Esophagus mucosa (tissue), 1 donor: ENCODE measurements at places on chromosomes 7 and 10. TPM values are rescaled to one million over a fixed set of nuclear protein-coding genes. Genes with fewer than 3 reads are reported as not detected.

GRCh38 chr10:102679596-102679995 lies 34.6 kb downstream of the ARL3 start:
- no peak for ATAC-seq

The WDFY4 gene
- 1.6 TPM for total RNA-seq

The PDE6C gene
- not detected for total RNA-seq

GRCh38 chr7:15566476-15566875 lies 4.7 kb upstream of the AGMO start:
- no peak for ATAC-seq

The ASAH2 gene
- total RNA-seq, result 3.1 TPM

The COG5 gene
- total RNA-seq, result 20.9 TPM

The CCDC172 gene
- total RNA-seq, result not detected

- ATAC-seq, result no peak
Observed at GRCh38 chr10:71072823-71073210, 139.6 kb upstream of the UNC5B start.

The ITGA8 gene
- 2.1 TPM for total RNA-seq

GRCh38 chr10:18340496-18341051 lies 200.3 kb downstream of the CACNB2 start:
- no peak for ATAC-seq

DNA sequence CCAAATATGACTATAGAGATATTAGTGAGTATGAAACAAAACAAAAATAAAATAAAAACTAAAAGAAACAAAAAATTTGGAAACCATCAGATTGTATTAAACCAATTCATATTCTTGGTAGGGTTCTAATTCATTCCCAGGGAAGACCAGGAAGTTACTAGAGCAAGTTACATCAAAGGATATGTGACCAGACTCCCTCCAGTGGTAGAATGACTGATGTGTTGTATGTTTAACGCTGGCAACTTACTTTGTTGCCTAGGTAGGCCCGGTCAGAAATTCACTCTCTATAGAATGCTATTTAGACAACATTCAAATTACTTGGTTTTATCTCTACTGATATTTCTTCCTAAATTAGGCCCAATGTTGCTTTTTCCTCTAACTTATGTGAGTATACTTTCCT lies 5.2 kb downstream of the PHYHIPL start:
- no peak for ATAC-seq

The HOXA3 gene
- 5.4 TPM for total RNA-seq

The DNAJC12 gene
- 0.16 TPM for total RNA-seq

- ATAC-seq, result no peak
Observed at GRCh38 chr7:75033064-75033463, 40.5 kb downstream of the RCC1L start.

- peak; percentile 84 for ATAC-seq
Observed at GRCh38 chr10:43396061-43396927, 12.7 kb downstream of the HNRNPF start.

GRCh38 chr7:39644170-39644569 lies 20.8 kb downstream of the RALA start:
- no peak for ATAC-seq

DNA sequence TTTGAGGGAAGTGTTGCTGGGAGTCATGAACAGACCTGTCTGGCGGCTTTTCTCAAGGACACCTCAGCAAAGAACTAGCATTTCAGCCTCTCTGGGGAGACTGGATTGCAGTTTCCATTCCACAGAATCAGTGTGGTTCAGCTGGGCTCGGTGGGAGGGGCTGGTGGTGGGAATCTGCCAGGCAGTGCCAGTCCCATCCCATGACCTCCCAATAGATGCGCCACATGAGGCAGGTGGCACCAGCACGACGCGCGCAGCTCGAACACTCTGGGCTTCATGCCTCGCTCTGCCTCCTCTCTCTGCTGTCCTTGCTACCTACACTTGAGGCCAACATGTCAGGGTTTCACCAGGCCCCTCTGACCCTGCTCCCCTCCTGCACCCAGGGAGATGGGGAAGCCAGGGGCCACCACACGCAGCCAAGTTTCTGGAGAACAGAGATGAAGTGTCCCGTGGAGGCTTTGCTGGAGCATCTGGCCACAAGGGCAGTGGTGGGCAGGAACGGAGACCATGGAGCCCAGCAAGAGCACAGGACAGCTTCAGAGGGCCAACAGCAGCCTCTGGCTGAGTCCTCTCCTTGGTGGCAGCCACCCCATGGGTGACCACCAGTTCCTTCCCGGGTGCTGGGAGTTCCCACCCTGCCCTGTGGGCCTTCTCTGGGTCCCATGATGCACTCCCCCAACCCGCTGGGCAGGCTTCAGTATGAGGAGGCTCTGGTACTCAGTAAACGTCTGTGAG lies 2.3 kb downstream of the NACAD start:
- no peak for ATAC-seq

The HOXA2 gene
- 1.1 TPM for total RNA-seq

GRCh38 chr10:91103384-91104192 lies 116.9 kb upstream of the PCGF5 start:
- no peak for ATAC-seq

GRCh38 chr7:105429746-105430612 lies 41.3 kb upstream of the SRPK2 start:
- ATAC-seq, result peak; percentile 59

The SOSTDC1 gene
- total RNA-seq, result 1.9 TPM

The SEMA3E gene
- total RNA-seq, result 0.44 TPM

The PROSER2 gene
- 10.1 TPM for total RNA-seq

DNA sequence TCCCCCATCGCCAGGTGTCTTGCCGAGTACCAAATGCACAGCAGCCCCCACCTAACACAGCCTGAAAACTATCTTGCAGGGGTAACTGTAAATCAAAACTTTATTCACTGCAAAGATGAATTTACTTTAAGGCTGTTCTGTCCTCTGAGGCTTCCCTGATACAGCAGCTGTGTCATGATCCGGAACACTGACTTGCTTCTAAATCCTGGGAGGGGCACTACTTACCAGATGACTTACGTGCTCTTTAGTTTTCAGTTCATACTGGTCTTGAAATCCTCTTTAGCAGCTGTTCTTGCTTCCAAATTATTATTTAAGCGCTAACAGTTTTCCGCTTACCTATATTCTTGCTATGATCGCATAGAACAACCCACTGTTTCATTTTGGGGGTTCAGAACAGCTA lies 4.9 kb downstream of the DYNC1I1 start:
- no peak for ATAC-seq

DNA sequence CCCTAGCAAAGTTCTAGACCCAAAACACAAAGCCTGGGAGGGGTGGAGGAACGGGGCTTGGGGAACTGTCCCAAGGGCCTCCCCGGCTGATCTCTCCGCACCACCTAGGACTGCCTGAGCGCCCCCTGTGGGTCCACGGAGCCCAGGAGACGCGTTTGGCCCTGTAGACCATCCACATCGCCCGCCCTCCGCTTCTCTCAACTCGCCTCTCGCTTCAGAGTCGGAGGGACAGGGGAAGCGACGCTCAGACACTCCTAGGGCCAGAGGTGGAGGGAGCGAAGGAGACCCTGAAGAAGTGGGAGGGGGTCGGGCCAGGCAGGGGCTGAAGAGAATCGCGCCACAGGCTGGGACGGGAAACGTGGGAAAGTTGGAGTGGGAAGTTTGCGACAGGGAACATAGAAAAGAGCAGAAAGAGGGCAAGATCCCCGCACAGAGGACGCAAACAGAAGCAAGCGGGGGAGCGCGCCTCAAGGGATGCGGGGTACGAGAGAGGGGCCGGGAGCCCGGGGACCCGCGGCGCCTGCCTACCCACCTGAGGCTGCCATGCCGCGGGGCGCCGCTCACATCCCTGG lies 378 bp downstream of the PIK3AP1 start:
- ATAC-seq, result peak; percentile 63

The TMEM176A gene
- total RNA-seq, result 2.6 TPM

The MPP7 gene
- 53.6 TPM for total RNA-seq

GRCh38 chr10:35961501-35961900 lies 319.4 kb upstream of the FZD8 start:
- no peak for ATAC-seq

DNA sequence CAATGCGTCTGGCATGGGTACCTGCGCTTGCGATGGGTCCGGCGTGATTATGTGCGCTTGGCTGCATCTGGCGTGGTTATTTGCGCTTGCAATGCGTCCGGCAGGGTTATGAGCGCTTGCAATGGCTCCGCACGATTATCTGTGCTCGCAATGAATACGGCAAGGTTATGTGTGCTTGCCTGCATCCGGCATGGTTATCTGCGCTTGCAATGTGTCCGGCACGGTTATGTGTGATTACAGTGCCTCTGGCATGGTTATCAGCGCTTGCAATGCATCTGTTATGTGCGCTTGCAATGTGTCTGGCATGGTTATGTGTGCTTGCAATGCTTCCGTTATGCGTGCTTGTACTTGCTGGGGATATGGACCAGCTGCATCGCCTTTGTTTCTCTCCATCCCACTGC lies 37.7 kb downstream of the RBAK start:
- no peak for ATAC-seq

The LRRC4 gene
- 16.7 TPM for total RNA-seq

- ATAC-seq, result peak; percentile 100
Observed at GRCh38 chr7:65373608-65374351, at the start of gene ZNF92. Gene ZNF92 (plus strand): TSS chr7:65373855. CDS start chr7:65373998, 143 bp downstream.

The ZNF425 gene
- 1.9 TPM for total RNA-seq

- ATAC-seq, result peak; percentile 34
Observed at GRCh38 chr10:35339942-35340341, 3.6 kb downstream of the CCNY start.

DNA sequence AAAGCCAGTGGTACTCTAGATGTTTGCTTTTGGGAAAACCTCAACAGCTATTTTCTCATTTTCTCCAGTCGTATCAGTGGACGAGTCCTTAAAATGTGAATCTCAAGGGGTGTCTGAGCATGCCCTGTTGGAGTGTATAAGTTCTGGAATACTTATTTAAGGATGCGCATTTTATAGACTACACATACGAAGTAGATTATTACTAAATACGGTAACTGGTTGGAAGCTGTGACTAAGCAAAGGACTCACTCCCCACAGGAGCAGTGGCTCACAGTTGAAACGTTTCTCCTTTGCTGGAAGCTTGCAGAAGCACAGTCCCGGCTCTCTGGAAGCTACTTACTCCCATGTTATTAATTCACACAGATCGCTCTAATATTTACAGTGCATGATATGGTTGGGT lies 90.8 kb upstream of the DNAJB6 start:
- ATAC-seq, result no peak

DNA sequence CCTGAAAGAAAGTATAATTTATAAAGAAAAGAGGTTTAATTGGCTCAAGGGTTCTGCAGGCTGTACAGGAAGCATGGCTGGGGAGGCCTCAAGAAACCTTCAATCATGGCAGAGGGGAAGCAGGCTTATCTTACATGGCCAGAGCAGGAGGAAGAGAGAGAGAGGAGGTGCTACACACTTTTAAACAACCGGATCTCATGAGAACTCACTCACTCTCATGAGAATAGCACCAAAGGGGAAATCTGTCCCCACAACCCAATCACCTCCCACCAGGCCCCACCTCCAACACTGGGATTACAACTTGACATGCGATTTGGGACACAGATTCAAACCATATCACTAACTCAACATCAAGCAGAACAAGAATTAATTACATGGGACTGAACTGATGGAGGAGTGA lies 6.9 kb upstream of the ZNF485 start:
- no peak for ATAC-seq

GRCh38 chr10:107264742-107265141 lies 100.2 kb upstream of the SORCS1 start:
- ATAC-seq, result no peak

DNA sequence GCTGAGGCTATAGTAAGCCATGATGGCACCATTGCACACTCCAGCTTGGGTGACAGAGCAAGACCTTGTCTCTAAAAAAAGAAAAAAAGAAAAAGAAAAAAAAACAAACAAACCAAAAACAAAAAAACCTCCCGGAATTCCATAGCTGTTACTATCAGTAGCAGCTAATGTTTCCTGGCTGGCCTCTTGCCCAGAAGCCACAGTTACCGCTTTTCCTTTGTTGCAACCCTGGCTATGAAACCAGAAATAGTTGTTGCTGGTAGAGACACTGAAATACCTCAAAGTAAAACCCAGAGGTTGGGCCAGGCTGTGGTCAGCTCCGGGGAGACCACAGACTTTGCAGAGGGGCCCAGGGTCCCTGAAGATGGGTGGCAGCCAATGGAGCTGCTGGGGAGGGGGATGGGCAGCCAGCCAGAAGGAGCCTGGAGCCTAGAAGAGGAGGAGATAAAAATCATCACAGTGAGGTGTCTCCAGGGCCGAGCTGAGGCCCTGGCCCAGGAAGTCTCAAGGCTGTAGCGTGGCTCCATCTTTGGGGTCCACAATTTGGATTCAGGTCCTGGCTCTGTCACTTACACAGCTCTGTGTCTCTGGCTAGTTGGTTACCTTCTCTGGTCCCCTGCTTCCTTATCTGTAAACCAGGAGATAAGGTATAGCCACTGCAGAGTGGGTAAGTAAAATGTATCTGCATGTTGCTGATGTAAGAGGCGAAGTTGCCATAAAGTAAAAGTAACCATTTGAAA lies 3.4 kb upstream of the CHST12 start:
- ATAC-seq, result no peak

The CYP3A4 gene
- 0.24 TPM for total RNA-seq

DNA sequence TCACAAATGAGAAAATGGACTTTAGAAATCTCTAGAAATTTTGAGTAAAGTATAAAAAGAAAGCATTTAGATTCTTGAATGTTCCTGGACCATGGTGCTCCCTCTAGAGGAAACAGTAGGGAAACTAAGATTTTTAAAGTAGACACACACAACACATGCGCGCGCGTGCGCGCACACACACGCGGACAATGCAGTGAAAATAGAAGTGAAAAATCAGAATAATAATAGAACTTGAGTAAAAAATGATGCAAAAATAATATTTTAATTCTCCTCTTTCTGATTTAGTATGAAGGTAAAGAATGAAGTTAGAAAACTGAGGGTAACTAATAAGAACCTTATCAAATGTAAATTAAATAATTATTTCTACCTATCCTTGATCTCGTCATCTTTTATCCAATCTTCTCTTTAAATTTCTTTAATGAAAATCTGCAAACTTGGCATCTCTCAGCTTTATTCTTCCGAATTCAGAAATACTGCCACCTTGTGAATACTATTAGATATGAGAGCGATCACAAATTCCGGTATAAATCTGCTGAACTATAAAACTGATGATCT lies 117.0 kb upstream of the AMPH start:
- ATAC-seq, result no peak

The LBX1 gene
- total RNA-seq, result not detected

GRCh38 chr10:3756360-3756740 lies 28.7 kb downstream of the KLF6 start:
- ATAC-seq, result no peak
